ENCODE measurements at places on chromosomes 13 and 19.

DNA sequence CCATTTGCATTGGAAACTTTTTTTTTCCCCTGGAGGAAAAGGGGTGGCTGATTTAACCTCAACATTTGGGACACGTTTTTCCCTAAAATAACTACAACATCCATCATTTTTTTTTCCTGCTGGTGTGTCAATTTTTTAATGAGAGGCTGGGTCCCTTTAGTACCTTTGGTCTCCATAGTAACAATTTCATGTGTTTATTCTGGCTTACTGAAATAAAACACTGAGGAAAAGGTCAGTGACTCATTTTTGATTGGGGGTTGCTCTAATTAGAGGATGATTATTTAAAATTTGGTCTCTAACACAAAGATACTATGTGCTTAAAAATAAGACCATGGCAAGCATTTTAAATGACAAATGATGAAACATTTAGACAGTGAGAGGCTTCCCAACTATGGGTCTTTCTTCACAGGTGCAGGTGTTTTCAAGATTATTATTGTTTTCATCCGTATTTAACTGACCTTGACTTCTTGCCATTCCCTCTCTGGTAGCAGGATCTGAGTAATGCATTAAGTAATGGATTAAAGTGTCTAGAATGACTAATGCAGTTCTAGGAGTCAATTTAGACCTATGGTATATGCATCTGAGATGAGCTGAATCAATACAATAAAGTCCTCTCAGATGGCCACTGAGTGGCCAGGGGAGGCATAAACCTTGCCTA lies 406.4 kb downstream of the KCNRG start:
- no peak for DNase-seq

DNA sequence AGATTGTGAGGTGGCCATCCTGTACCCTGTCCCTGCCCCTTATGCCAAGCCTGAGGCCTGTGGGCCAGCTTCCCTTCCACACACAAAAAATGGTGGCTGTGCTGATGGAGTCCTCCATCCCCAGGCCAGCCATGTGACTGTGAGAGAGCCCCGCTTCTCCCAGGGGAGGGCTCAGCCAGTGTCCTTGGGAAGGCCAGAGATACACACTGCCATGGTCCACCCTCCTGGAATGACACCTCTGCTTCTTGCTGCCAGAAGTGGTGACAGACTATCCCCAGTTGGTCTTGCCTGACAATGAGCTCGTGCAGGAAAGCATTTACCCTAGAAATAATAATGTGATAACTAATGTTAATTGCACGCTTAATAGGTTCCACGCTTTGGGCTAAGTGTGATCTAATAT lies 38.0 kb downstream of the FAM124A start:
- DNase-seq: no peak

DNA sequence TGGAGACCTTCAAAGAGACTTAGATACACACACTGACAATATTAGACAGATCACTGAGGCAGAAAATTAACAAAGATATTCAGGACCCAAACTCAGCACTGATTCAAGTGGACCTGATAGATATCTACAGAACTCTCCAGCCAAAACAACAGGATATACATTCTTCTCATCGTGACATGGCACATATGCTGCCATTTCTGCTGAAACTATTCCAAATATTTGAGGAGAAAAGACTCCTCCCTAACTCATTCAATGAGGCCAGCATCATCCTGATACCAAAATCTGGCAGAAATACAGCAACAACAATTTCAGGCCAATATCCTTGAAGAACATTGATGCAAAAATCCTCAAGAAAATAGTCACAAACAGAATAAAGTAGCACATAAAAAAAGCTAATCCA lies 53.3 kb downstream of the TRPC4 start:
- no peak for DNase-seq

GRCh38 chr13:61880578-61881283 lies 465.1 kb upstream of the PCDH20 start:
- DNase-seq: peak; percentile 3

DNA sequence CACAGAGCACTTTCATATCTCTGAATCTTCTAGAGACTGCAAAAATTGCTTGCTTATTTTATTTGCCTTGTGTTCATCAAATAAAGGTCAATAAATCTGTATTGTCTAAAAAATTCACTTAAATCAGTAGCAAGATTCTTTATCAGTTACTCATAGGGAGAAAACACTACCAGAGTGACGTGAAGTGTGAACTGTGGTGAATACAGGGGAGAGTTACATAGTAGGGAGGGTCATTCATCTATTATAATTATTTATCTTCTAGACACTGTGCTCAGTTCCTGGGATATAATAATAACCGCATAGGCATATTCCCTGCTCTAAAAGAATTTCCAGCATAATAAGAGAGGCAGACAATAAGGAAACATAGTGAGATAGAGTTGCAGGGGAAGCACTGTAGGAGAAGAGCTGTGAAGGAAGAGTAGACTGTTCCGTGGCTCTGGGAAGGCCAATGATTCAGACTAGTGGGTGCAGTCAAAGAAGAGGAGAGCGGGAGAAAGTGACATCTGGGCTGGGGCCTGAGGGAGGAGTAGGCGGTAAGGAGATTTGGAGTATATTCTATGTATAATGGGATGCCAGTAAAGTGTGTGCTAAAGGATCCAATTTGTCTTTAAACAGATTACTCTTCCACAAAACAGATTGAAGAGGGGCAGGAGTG lies 84.0 kb upstream of the TDRD3 start:
- DNase-seq: no peak

- peak; percentile 96 for DNase-seq
Observed at GRCh38 chr19:38003438-38004185, 96.6 kb downstream of the SIPA1L3 start.
